Hematopoietic multipotent progenitor cell (in vitro differentiated cells): ENCODE measurements at places on chromosomes 1 and 21. TPM values are rescaled to one million over a fixed set of nuclear protein-coding genes. Genes with fewer than 3 reads are reported as not detected.

NPHS2 gene
- not detected for total RNA-seq

FAM151A gene
- total RNA-seq, result not detected

GPR3 gene
- total RNA-seq, result 4.3 TPM

HMCN1 gene
- under 0.01 TPM for total RNA-seq

PDZK1IP1 gene
- 1.9 TPM for total RNA-seq

CFHR5 gene
- total RNA-seq, result under 0.01 TPM

PTPN14 gene
- total RNA-seq, result 4.6 TPM

LCE1E gene
- not detected for total RNA-seq

BRINP3 gene
- total RNA-seq, result under 0.01 TPM

TMEM183A gene
- 74.1 TPM for total RNA-seq

SAMD13 gene
- 5.7 TPM for total RNA-seq

DDR2 gene
- total RNA-seq, result 0.27 TPM

TFF2 gene
- total RNA-seq, result not detected

ARHGAP30 gene
- total RNA-seq, result 94.5 TPM

IGSF3 gene
- total RNA-seq, result 0.27 TPM

DNA sequence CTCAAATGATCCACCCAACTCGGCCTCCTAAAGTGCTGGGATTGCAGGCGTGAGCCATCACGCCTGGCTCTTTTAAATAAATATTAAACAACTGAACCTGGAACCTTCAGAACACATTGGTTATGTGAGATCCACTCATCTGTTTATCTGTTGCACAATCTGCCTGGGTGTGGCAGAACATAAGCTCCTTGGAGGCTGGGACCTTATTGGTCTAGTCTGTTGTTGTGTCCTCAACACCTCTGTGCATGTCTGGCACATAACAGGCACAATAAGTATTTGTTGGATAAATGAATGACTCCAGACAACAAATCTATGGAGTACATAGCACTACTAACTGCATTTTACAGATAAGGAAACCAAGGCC is 4.1 kb upstream of the NBL1 start:
- DNase-seq, result no peak

DNA sequence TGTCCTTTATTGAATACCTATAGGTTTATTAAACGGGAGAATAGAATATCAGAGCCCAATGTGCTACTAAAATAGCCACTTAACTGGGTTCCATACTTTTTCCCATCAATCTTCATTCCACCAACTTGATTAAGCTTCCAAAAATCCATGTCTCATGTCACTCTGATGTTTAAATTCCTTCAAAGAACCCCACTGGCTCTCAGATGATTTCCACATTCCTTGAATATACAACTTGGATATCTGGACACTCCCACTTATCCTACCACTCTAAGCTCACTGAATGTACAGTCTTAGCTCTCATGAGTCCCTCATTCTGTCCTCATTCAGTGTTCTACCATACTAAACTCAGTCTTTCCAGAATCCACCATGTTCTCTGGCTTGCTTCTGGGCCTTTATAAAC is 21.1 kb downstream of the COL11A1 start:
- no peak for DNase-seq

GRCh38 chr21:29737186-29737585 is 202.6 kb downstream of the GRIK1 start:
- no peak for DNase-seq

GRCh38 chr1:82392946-82393345 is 592.2 kb downstream of the ADGRL2 start:
- no peak for DNase-seq

- no peak for DNase-seq
These were observed 267.9 kb downstream of the PLA2G4A start for GRCh38 chr1:187096689-187097088.

DNA sequence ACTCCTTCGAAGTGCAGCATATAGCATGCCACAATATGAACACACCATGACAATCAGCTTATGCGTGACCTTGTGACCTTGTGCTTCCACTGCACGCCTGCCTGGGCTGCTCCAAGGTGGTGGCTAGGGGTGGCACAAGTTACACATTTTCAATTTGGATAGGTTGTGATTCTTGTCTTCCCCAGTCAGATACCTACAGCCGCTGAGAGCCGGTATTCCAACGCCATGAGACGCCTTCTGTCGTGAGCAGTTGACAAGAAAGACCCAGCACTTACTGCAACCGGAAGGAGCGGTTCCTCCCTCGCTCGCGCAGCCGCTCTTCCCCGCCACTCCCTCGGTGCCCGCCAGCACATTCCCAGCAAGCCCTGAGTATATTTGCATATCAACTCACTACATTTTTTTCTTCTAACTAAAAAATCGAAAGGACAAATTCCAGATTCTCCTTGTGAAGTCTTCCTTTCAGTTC is 359 bp upstream of the RNU11 start:
- peak; percentile 90 for DNase-seq

GRCh38 chr1:246923900-246924299 is 7.8 kb downstream of the AHCTF1 start:
- DNase-seq, result no peak

- DNase-seq, result no peak
These were observed 285.7 kb upstream of the PKN2 start for GRCh38 chr1:88398338-88398737.

DNA sequence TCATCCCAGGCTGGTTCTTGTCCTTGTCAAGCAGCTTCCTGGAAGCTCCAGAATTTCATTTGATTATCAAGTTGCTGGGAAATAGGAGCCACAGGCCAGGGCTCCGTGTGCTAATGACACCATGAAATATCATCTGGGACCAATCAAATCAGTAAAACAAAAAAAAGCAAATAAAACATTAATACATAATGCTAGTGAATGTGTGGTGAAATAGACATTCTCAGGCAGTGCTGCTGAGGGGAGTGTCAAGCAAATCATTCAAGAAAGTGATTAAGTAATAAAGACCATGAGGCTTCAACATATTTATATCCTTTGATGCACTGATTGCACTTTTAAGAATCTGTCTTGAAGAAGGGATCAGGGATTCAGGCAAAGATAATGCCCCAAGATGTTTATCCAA is 213.7 kb downstream of the MATN1 start:
- no peak for DNase-seq

GRCh38 chr21:22450507-22450906 is 1452.3 kb downstream of the NCAM2 start:
- no peak for DNase-seq

DNA sequence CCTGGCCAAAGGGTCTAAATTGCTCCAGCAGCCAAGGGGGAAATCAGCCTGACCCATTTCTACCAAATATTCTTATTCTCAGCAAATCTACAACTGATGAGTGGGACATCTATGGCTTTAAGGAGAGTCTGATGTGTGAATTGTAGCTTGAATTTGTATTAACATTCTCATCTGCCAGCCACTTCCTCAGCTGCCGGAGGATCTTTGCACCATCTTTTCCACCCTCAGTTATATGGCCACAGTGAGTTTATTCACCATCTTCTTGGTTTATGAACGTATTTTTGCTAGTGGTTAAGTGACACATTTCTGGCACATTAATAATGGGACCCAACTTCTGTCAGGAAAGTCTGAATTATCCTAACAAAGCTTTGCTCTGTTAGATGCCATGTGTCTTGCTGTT is 69.6 kb downstream of the COLGALT2 start:
- no peak for DNase-seq

DNA sequence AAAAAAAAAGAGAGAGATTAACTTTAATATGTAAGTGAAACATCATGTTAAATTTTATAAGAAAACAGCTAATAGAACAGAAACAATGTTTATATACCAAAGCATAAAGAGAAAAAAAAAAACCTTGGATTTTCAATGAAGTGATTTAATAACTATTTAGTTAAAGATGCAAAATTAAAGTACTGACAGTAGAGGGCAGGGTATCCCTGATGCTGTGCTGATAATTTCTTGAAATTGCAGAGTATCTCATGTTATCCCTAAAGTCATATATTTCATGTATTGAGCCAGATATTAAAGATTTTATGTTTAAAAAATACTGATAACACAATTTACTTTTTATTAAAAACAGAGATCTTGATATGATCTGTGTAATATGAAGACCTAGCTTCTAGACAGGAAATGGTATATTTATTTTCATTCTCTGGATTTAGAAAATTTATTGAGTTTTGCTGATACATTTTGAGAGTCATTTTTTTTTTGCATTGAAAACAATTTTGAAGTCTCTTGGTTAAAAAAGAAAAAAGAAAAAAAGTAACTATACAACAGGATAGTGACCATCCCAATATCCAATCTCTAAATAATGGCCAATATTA is 273.2 kb downstream of the USP25 start:
- peak; percentile 5 for DNase-seq

DNA sequence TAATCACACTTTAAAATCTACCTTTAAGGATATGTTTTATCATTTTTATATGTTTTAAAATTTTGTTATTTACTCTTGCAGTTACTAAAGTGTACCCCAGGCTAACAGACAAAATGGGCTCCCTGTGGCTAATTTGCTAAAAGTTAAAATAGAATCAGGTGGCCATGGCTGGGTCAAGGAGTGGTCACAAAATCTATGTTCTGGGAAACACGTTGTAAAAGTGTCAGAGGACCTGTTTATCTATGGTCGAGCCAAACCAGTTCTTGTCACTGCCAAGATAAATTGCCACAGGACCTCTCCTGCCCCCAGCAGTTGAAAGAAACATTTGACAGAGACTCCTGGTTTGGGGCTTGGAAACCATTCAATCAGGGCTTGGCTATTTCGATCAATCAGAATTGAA is 21.2 kb upstream of the TTLL7 start:
- no peak for DNase-seq

DNA sequence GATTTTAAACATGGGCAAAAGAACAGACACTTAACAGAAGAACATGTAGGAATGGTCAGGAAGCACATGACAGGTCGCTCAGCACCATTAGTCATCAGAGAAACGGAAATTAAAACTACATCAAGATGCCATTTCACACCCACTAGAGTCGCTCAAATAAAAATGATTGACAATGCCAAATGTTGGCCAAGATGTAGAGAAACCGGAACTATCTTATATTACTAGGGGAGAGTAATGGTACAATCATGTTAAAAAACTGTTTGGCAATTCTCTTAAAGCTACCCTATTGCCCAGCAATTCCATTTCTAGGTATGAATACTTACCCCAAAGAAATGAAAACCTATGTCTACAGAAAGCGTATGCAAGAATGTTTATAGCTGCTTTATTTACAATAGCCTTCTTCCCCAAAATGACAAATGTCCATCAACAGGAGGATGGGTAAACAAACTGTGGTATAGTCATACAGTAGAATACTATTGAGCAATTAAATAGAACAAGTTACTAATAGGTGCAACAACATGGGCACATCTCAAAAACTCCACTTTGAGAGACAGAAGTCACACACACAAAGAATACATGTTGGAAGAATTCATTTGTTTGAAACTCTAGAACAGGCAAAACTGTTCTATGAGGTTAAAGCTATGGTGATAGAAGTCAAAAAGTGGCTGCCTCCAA is 92.8 kb downstream of the ETS2 start:
- no peak for DNase-seq

DNA sequence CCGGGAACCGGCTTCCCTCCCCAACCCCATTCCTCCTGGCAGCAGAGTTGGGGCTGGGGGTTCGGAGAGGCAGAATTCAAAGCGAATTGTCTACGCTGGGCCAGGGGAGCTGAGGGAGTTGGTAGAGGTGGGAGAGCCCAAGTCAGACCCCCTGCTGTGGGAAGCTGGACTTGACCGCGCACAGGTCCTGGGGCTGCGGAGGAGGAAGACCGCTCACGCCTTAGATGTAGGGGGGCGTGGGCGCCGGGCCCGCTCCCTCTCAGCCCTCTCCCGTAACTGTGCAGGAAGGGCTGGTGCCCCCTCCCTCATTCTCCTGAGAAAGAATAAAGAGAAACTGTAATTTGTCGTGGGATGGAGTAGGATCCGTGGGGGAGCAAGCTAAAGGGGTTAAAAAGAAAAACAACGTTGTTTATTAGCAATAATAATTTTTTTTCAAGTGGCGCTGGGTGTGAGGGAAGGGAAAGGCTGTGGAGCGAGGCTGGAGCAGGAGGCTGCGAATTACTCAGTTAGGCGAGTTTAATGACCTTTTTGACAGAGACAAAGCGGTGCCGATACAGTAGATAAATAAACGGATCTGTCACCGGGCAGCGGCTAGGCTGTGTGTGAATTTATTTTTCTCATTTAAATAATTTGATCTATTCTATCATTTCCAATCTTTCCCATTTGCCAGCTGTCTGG is 838 bp upstream of the GRIK3 start:
- DNase-seq, result no peak

GRCh38 chr1:162772571-162773154 is 17.8 kb upstream of the HSD17B7 start:
- no peak for DNase-seq

- DNase-seq, result no peak
These were observed 131.2 kb upstream of the UBE2U start for GRCh38 chr1:64072089-64072793.

DNA sequence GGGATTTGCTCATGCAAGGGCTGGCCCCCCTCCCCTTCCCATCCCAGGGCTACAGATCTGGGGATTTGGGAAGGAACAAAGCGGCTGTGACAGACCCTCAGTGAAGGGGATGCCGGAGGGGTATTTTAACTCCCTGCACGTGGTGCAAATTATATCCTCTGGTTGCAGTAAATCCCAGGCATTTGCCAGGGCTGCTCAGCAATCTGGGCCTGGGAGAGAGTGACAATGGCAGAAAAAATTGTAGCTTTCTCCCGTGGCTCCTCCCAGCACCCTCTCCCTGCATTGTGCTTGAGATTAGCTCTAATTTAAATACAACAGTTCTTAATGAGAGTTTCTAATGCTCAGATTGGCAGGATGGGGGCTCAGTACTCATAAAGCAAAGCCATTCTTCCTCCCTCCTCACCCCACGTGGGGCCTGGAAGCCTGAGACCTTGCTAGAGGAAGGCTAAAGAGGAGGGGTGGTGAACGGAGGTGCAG is 129.9 kb upstream of the CD34 start:
- DNase-seq, result no peak

GRCh38 chr1:2290171-2290578 is 62.1 kb downstream of the SKI start:
- DNase-seq, result no peak

- DNase-seq, result no peak
These were observed 18.5 kb upstream of the SAMD11 start for GRCh38 chr1:905071-905749.

- DNase-seq, result no peak
These were observed 99.4 kb downstream of the TEX35 start for GRCh38 chr1:178612261-178612660.
